ENCODE measurements at places on chromosomes 13 and 19.

- no peak for DNase-seq
Observed at GRCh38 chr13:70448820-70449219, 340.6 kb upstream of the KLHL1 start.

DNA sequence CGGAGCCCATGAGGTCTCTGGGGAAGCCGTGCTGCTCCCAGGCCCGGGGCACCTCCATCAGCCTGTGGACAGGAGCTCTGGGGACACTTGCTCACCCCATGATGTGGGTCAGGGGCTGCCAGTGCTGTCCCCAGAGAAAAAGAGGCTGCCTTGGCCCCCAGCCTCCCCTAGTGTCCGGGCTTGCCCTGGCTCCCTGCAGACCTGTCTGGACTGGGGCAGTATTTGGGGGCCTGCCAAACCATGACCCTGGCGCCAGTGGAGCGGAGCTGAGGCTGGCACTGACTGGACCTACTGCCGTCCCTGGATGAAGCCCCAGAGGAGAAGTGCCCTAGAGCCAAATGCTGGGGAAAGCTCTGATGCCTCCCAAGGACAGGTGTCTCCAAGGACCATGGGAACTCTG is 30.4 kb downstream of the ELAVL1 start:
- no peak for DNase-seq

DNA sequence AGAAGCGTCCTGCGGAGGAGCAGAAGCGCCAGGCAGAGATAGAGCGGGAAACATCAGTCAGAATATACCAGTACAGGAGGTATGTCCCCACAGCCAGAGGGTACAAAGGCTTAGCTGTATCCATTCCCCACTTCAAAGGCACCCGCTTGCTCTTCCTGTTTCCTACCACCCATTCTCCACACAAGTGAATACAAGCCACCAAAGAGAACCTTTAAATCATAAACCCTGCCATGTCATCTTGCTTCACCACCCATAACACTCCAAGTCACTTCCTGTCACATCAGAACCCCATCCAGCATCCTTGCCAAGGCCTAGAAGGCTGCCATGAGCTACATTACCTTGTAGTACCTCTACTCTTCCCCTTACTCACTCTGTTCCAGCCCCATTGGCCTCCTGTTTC is 205.8 kb downstream of the LMO7 start:
- no peak for DNase-seq

DNA sequence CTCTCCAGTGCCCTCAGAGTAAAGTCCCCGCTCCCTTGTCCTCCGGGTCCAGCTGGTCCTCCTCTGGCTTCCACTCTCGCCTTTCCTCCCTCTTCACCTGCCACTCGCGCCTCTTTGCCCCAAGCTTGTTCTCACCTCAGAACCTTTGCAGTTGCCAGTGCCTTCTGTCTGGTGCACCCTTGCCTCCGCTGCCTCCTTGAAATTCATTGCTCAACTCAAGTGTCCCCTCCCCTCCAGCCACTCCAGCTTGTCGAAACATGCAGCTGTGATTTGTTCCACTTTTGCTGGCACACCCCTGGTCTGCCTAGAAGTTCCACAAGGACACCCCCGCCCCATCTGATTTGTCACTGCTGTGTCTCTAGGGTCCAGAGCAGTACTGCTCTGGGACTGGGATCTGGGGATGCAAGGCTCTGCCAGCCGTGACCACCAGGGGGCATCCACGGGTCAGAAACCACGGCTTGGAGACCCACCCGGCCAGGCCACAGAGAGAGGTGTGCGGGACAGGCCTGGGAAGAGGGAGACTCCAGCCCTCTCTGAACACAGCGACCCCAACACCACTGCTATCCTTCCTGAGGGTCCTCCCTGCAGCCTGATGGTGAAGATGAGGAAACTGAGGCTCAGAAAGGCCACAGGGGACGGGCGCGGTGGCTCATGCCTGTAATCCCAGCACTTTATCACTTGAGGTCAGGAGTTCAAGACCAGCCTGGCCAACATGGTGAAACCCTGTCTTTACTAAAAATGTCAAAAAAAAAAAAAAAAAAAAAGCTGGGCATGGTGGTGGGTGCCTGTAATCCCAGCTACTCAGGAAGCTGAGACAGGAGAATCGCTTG is 49.9 kb downstream of the AP1M1 start:
- DNase-seq: no peak

DNA sequence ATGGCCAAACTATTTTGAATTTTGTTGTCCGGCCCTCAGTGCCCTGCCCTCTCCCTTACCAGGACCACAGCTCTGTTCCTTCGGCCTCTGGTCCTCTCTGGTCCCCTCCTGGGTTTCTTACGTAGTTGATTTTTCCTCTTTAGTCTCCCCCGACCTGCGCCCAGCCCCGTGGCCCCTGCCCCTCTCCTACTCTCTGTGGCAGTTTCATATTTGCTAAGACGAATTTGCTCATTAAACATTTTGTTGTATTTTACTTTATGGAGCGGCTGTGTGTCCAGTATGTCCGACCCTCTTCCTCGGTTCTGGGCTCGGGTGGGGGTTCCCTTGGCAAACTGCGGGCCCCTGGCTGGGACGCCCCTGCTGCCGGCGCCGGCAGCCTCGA is 576 bp upstream of the EPN1 start:
- DNase-seq: no peak

- no peak for DNase-seq
Observed at GRCh38 chr19:55446060-55446459, 3.0 kb upstream of the SHISA7 start.

DNA sequence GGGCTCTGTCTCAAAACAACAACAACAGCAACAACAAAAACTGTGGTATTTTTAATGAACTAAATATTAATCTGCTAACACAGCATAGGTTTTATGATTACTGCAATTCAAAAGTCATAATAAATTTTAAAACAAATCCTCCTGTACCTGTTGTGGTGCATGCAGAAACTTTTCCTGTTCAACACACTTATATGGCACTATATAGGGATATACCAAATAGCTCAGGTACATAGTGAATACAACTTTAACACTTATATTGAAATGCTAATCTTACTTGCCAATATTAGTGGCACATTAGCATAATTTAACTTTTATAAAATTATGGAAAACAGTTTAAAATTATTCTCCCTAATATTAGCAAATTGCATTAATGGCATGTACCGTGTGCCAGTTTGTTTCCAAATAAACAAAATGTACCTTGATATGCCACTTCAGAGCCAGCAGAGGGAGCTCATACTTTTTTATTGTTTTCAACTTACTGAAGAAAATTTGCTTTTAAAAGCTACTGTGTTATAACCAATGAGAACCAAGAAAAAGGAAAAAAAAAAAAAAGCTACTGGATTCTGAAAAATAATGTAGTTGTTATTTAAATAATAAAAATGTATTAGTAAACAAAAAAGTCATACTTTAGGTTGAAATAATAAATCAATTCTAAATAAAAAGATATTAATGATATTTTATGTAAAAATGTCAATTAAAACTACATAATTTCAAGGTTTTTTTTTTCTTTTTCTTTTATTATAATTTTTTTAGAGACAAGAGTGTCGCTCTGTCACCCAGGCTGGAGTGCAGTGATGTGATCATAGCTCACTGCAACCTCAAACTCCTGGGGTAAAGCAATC is 18.0 kb upstream of the RBM26 start:
- no peak for DNase-seq
